ENCODE measurements at places on chromosomes 11 and 22. TPM values are rescaled to one million over a fixed set of nuclear protein-coding genes. Genes with fewer than 3 reads are reported as not detected.

DNA sequence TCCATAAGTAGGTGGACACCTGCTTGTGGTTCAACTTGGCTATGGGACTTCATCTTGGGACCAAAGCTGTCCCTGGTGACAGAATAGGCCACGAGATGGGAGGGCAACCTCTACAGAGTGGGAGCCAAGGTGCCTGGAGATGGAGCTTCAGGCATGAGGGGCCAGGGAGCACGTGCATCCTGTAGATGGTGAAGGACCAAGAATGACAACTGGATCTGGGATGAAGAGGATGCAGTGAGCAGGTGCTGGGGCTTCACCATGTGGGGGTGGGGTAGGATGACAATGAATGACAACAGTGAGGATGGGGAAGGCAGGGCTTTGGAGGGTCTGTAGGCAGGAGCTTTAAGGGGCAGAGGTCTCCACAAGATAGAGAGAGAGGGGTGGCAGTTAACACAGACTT is 372.0 kb upstream of the B3GAT1 start:
- H3K27ac ChIP-seq: no peak overlapping the region
- no peak for DNase-seq
- no peaks in the 10 kb centered on the region for H3K4me1 ChIP-seq
- no peak overlapping the region for H3K4me3 ChIP-seq
- no peaks in the 10 kb centered on the region for H3K36me3 ChIP-seq

- H3K27ac ChIP-seq: no peak overlapping the region
- H3K27me3 ChIP-seq: no peaks in the 10 kb centered on the region
- no peaks in the 10 kb centered on the region for H3K4me1 ChIP-seq
- no peaks in the 10 kb centered on the region for H3K36me3 ChIP-seq
- no peak overlapping the region for H3K4me3 ChIP-seq
Measured at GRCh38 chr11:23789200-23789853, 707.5 kb upstream of the LUZP2 start.

LRRN4CL gene
- 0.25 TPM for total RNA-seq

- no peaks in the 10 kb centered on the region for H3K36me3 ChIP-seq
- DNase-seq: no peak
- no peaks in the 10 kb centered on the region for H3K27me3 ChIP-seq
- H3K4me1 ChIP-seq: no peaks in the 10 kb centered on the region
- H3K4me3 ChIP-seq: no peak overlapping the region
Measured at GRCh38 chr11:60889869-60890311, 16.5 kb downstream of the PRPF19 start.

GRCh38 chr11:73991471-73992006 is 8.9 kb upstream of the UCP2 start:
- no peak overlapping the region for H3K4me3 ChIP-seq
- peak overlapping the region; percentile 59 for H3K27ac ChIP-seq
- peaks cover 61% of the 10 kb centered on the region for H3K4me1 ChIP-seq
- H3K27me3 ChIP-seq: no peaks in the 10 kb centered on the region
- DNase-seq: peak; percentile 66
